HAP-1 (cell line): ENCODE measurements at places on chromosomes 6 and 20.

DNA sequence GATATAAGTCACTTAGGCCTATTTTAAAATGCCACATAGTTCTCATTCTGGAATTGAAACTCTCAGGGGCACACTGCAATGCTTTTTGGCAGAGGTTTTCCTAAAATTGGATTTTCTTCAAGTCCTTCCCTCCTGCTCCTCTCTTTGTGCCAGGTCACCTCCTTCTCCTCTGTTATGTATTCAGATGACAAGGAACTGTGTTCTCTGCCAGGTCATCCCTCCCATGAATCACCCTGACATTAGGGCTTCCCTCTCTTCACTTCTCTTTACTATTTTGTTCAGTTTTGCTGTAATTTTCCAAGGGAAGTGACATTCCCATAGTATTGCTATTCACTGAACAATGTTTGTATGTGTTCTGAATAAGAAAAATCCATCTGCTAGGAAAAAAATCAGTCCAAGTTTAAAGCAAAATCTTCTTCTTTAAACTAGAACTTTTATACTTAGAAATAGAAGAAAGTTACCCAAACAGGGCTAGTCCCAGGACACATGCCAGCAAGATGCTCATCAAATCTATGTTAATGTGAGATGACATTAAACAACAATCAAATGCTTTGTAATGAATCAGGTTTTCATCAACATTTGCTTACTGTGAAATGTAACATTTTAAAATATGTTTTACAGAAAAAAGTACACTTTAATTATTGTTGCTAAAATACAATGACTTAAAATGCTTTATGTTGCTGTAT, 461.1 kb downstream of the MMUT start:
- DNase-seq = no peak

GRCh38 chr6:50353603-50354002, 303.9 kb upstream of the DEFB112 start:
- DNase-seq = no peak

DNA sequence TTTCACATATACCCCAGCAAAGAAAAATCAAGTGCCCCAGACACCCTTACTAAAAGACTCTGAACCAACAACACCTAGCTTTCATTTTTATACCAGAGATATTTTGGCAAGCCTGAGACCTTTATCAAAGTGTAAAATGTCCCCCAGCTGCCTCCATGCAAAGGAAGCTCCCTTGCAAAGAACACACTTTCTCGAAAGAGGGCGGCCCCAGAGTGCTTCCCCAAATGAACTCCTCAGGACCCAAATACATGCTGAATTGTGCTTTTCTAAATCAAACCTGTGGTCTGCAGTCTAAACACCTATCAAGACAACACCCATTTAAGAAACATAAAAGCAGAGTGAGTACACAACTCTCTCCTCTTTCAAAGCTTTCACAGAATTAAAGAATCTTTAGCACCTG, 490 bp downstream of the IPCEF1 start:
- DNase-seq = no peak

DNA sequence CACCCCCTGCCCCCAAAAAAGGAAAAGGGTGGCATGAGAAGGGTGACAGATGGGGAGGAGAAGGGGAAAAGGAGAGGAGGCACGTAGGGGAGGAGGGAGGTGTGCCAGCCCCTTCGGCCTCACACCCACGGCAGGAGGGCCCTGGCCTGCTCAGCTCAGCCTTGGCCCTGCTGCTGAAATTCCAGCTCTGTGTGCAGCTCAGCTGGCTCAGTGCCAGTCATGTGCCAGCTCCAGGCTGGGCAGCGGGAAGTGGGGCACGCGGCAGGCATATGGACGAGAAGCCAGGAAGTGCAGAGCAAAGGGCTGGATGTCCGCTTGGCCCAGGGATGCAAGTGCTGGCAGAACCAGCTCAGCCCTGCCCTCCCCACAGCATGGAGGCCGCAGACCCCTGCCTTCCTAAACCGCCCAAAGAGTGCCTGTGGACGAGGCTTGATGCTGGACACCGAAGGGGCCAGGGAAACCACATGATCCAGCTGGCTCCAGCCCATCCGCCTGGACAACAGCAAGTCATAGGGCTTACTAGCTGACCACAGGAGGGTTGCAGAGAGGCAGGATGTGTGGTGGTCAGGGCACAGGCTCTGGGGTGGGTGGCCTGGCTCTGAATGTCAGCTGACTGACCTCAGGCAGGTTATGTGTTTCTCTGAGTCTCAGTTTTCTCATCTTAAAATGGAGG, 60.2 kb downstream of the NOL4L start:
- DNase-seq = no peak

GRCh38 chr20:4545526-4545925, 176.2 kb upstream of the PRND start:
- no peak for DNase-seq

DNA sequence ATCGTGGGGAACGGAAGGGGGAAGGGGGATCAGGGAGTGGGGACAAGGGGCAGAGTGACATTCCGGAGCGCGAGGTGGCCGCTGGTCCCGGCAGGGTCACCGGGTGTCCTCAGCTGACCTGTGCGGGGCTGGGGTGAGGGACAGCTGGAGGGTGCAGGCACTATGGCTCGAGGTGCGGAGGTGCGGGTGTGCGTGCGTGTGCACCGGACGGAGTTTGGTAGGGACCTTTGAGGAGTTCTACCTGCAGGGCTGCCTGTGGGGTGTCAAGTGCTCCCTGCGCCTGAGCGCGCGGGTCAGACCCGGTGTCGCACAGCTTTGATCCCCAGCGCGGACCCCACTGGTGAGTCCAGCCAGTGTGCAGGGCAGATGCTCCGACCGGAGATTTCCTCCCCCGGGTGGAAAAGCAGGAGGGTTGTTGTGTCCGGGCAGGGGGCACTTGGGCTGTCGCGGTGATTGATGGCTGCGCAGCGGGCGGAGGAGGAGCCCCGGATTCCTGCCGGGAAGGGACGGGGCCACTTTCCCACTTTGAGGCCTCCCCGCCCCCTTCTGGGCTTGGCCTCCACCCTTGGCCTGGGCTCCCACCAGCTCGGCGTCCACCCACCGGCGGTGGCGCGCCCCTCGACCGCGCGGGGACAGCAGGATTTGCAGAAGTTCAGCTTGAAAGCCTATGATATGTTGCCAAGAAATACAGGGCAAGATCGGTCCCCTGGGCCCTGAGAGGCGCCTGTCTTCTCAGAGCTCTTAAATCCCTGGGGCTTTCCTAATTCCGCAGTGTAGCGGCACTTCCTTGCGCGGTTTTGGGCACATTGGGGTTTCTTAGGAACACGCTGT, 658 bp downstream of the RIN2 start:
- peak; percentile 42 for DNase-seq

- DNase-seq = peak; percentile 89
Observed at GRCh38 chr6:30325873-30326525, 728 bp upstream of the TRIM39 start.

DNA sequence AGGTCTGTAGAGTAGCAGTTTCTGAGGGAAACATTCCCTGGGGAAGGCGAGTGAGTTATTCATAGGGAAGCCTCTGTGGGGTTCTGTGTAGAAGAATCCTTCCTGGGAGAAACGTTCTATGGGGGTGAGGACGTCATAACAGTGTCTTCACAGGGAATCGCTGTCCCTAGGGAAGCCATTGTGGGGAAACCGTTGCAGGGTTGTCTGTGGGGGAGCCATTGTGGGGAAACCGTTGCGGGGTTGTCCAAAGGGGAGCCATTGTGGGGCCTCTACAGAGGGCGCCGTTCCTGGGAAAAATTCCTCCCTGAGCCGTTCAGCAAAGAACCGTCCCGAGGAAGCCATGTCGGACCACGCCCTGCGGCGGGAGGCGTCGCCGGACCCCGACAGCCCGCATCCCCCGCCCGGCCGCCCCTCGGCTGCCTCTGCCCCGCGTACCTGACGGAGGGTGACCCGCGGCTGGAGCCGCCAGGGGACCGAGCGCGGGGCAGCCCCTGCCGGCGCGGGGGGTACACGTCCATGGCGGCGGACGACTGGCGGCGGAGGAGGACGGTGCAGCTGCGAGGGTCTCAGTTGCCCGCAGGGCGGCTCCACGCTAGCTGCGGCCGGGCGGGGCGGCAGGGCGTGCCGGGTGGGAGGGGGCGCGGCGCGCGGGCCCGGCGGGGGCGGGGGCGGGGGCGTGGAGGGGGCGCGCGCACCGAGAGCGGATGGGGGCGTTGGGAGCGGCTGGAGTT, at the start of gene DNAAF9:
Gene DNAAF9, minus strand, starts transcription at position 630 of the 731 bp plus-strand sequence. Its CDS starts 112 bp downstream, at position 518.
- peak; percentile 49 for DNase-seq

DNA sequence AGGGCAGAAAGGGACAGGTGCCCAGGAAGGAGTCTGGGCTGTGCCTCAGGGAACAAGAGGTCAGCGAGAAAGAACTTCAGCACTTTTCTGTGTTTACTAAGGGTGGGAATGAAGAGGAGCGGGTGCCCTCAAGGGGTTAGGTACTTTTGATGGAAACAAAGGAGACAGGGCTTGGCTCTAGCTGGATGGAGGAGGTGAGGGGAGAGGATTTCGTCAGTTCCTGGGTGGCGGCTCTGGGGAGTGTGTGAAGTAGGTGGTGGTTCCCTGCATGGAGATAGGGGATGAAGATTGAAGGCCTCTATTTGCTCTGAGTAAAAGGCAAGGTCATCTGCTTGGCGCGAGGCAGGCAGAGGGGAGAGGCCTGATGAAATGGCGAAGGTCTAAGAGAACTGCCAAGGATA, 40.0 kb upstream of the ANKRD60 start:
- DNase-seq = no peak

GRCh38 chr20:63846128-63846771, 15.0 kb upstream of the ABHD16B start:
- no peak for DNase-seq

- no peak for DNase-seq
Observed at GRCh38 chr6:132907914-132908313, 93.5 kb downstream of the RPS12 start.

- DNase-seq = no peak
Observed at GRCh38 chr6:163635731-163636364, 221.3 kb downstream of the QKI start.

GRCh38 chr6:9361749-9362148, 926.4 kb upstream of the SLC35B3 start:
- no peak for DNase-seq

DNA sequence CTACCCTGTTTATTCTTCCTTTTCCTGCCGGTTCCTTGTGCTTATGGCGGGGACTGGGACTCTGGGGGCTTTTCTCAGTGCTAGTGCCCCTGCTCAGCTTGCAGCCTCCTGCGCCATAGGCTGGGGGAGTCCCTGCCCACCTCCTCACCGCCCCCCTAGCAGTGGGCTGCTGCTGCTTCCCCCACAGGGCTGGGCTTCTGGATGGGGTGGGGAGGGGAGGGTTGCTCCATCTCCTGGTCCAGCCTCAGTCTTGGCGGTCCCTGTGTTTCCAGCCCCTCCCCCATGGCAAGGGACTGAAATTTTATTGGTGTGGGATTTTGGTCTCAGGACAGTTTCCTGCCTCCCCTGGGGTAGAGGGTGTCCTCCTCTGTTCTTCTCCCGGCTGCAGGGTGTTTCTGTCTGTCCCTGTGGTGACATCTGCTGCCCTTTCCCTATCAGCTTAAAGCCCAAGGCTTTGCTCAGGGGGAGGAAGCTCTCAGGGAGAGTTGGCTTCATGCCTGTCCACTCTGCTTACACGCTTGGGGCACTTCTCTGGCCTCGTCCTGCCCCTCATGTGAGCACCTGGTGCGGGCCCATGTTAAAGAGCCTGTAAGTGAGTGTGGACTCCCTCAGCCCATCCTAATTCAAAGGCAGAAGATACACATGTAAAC, 100.6 kb downstream of the HIVEP1 start:
- no peak for DNase-seq

- DNase-seq = no peak
Observed at GRCh38 chr6:33740204-33740608, 6.5 kb downstream of the IP6K3 start.

DNA sequence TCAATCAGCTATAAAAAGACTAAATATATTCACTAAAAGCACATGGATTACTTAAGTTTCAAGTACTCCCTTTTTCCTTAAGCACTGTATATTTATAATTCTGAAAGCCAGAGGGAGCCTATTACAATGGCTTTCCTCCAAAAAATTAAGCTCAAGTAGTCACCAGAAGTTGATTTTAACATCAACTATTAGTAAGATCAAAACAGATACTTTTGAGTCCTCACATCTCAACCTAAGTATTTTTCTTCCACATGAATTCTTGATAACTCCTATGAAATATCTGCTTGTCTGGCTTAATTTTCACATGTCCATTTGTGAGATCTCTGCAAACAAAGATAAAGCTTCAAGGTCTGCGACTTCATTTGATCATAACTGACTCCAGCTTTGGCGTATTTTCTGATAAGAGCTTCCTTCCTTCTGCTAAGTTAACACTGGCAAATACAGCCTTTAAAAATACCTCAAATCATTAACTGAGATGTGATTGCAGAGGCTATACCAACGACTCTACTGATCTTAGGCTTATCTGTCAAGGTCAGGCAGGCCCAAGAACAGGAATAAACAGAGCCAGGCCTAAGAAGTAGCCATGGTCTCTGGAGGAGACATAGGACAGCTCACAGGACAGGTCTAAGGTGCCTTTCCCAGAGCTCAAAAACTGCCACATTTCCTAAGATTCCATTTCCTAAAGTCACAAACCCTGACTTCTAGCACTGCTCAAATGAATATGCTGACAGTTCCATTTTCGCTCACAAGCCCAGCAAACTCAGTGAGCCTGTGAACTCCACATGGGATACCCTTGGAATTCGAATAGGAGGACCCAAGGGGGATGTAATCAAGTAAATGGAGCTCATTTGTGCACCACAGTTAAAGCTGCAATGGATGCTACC, 10.0 kb downstream of the SNX5 start:
- DNase-seq = no peak

- no peak for DNase-seq
Observed at GRCh38 chr6:124741341-124741740, 220.9 kb upstream of the RNF217 start.

DNA sequence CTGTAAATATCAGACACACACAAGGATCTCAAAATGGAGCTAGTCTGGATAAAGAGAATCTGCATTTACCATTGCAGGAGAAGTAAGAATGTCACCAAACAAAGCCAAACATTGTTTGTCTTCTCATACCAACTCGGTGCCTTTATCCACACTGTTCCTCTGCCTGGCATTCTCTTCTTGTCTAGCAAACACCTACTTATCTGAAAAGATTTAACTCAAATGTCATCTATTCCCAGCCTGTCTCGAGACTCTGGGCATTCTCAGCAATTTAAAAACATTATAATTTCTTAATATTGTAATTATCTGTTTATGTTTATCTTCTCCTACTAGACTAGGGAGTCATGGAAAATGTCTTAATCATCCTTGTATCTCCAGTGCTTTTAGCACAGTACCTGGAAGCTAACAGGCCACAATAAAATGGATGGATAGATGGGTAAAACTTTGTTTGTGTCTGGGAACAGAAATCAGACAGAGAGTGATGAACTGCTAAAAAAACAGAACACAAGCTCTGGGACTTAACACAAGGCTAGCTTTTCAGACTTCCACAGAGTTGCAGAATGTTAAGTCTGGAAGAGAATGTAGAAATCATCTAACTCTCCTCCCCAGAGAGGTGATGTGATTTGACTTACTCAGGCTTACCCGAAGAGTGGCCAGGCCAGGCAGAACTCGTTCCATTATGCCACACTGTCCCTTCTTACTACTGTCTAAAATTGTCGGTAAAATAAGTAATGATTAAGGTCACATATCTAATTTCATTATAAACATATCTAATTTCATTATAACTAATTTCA, 42.3 kb upstream of the FAM83C start:
- DNase-seq = no peak

- no peak for DNase-seq
Observed at GRCh38 chr6:20688710-20689500, 154.6 kb downstream of the CDKAL1 start.
